ENCODE measurements at places on chromosomes 7 and 10. TPM values are rescaled to one million over a fixed set of nuclear protein-coding genes. Genes with fewer than 3 reads are reported as not detected.

GRID2IP gene
- total RNA-seq: not detected

AUTS2 gene
- 1.6 TPM for total RNA-seq

TAS2R5 gene
- 2.8 TPM for total RNA-seq

CPEB3 gene
- 0.65 TPM for total RNA-seq

CAMK2B gene
- under 0.01 TPM for total RNA-seq

SPDYE11 gene
- total RNA-seq: not detected

HMX3 gene
- not detected for total RNA-seq

BLNK gene
- not detected for total RNA-seq

CDK13 gene
- 30.3 TPM for total RNA-seq

GPC2 gene
- 1.3 TPM for total RNA-seq

TAC1 gene
- not detected for total RNA-seq

ZNF467 gene
- 2.7 TPM for total RNA-seq

TBL2 gene
- total RNA-seq: 69.5 TPM

CRHR2 gene
- total RNA-seq: not detected

KIAA1549 gene
- total RNA-seq: 1.1 TPM

CALML5 gene
- not detected for total RNA-seq

PAPSS2 gene
- total RNA-seq: 104 TPM

PNLIPRP1 gene
- not detected for total RNA-seq

SPDYE9 gene
- total RNA-seq: not detected

TMEM139 gene
- not detected for total RNA-seq

ASB4 gene
- total RNA-seq: not detected

TBC1D12 gene
- total RNA-seq: 10.5 TPM

LIPK gene
- not detected for total RNA-seq

RAB11FIP2 gene
- 10.4 TPM for total RNA-seq

CTAGE8 gene
- total RNA-seq: not detected

CALML3 gene
- not detected for total RNA-seq

PRSS2 gene
- not detected for total RNA-seq

CALHM1 gene
- total RNA-seq: not detected

SPDYE18 gene
- total RNA-seq: 0.49 TPM

HABP2 gene
- not detected for total RNA-seq
